Thyroid gland (tissue), 4 donors: ENCODE measurements at places on chromosomes 1 and 21. TPM values are rescaled to one million over a fixed set of nuclear protein-coding genes. Genes with fewer than 3 reads are reported as not detected.

DNA sequence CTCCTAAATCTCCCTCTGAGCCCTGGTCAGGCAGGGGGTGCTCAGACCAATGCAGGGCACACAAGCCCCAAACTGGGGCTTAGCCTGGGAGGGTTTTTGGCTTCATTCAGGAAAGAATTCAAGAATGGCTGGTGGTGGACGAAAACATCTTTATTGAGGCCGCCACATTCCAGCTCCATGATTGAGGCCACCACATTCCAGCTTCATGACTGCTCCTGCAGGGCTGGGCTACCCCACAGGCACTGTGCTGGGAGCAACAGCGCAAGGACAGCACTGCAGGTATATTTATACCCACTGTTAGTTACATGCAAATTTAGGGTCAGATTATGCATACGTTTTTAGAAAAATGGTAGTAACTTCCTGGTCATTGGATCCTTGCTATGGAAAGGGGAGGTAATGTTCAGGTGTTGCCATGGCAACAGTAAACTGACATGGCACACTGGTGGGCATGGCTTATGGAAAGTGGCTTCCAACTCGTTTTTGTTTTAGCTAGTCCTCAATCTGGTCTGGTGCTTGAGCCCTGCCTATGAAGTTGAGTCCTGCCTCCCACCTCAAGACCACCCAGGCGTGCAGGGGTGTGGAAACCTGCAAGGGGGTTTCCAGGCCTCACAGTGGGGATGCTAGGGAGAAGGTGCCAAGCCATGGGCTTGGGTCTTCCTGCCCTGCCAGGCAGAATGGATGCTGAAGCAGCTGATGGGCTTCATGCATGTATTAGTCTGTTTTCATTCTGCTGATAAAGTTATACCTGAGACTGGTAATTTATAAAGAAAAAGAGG is 348.7 kb upstream of the AJAP1 start:
- no peak for DNase-seq

GRCh38 chr1:112896783-112897182 is 59.2 kb downstream of the SLC16A1 start:
- DNase-seq, result no peak

DNA sequence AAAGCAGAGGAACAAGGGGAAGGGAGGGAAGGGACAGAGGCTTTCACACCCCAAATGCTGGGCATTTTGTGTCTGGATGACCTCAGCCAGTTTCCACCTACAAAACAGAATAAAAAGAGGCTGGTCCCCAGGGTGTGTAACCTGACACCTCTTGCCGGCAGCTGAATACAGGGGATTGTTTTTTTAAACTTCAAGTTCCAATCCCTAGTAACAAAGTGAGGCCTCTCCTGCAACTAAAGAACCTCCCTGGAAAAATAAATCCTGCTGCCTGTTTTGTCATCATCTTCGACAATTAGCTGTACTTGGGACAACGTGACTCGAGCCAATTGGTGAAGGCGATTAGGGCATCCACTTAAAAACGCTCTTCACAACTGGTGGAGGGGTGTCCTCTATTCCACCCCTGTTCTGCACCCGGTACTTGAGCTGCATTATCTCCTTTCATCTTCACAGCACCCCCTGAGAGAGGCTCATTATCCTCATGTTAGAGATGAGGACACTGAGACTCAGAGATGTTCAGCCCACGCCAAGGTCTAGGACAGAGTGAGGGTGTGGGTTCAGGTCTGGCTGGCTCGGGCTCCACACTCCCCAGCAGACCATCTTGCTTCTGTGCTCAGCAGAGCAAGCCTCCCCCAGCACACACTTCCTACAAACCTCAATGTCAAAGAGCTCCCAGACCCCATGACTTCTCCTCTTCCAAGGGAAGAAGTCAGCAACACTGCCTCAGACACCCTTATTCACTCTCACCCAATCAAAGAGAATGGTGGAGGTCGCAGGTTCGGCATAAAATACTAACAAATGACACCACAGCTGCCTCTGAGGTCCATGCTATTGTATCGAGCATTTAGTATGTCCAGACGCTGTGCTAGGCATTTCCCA is 15.2 kb downstream of the ITPKB start:
- DNase-seq, result peak; percentile 77

GRCh38 chr1:27009601-27010197 is 3.0 kb downstream of the TENT5B start:
- DNase-seq, result peak; percentile 91

GRCh38 chr21:18387994-18388393 is 15.6 kb downstream of the TMPRSS15 start:
- DNase-seq, result no peak

DNA sequence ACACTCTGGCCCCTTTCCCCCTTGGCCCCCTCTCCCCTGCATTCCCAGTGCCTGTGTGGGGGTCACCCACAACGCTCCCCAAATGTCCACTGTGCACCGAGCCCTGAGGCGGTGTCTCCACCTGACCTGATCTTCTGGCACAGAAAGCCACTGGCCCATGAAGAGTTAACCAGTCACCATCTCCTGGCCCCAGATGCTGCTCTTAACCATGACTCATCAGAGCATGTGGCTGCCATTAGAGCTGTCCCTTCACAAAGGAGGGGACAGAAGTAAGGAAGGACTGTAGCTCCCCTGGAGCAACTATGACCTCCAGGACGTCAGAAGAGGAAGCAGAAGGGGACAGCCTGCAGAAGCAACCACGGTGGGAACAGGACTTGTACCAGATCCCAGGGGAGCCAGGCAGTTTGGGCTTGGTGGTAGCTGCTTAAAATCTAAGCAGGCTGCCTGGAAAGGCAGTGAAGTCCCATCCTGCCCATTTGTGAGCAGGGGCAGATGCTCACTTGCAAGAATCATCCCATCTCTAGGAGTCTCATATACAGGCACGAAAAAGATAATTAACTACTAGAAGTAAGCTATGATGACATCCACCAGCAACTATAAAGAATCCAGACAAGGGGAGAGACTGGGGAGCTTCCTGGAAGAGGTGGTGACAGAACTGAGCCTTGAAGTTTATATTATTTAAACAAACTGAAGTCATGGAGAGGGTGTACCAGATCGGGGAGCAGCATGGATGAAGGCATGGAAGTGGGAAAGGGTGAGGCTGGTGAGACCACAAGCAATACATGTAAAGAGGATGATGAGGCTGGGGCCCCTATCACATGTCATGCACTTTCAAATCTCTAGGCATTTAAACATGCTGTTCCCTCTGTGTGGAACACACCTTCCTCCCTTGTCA is 1.1 kb upstream of the TTC39A start:
- peak; percentile 66 for DNase-seq

GRCh38 chr21:28444111-28444510 is 548.6 kb downstream of the LTN1 start:
- DNase-seq, result no peak

- no peak for DNase-seq
Observed at GRCh38 chr1:231442735-231443134, 20.6 kb upstream of the EGLN1 start.

- DNase-seq, result no peak
Observed at GRCh38 chr1:201083741-201084140, 28.5 kb downstream of the CACNA1S start.

DNA sequence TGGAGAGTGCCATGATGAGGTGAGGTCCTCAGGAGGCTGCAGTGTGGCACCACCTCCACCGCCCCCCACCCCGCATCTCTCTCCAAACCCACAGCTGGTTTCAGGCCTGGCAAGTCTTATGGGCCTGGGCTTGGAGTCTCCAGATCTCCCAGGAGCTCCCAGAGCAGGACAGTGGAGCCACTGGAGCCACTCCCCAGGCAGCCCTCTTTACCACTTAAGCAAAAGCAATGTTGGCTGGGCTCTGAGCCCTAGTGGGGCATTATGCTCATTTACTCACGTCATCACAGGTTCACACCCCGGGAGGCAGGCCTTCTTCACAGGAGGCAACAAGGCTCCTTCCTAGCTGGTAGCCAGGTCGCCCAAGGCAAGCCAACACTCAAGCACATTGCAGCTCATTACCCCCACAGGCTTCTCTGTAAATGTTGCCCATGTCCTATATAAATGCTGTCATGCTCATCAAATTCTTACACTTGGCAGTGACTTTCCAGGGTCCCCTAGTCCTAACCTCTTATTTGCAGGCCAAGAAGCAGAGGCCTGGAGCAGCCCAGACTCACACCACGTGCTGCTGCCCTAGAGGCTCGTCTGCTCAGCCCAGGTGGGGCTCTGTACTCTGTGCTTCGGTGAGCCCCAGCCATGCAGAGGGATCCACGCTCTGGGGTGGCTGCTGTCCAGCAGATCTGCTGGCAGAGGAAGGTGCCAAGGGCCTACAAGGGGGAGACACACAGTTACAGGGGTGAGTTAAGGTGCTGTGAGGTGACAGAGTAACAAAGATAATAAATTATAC is 459.3 kb downstream of the MATN1 start:
- peak; percentile 93 for DNase-seq

The GFI1 gene
- 1.8 TPM for total RNA-seq

The RIMKLA gene
- total RNA-seq, result 2.2 TPM

The CDC42BPA gene
- total RNA-seq, result 25.0 TPM

The SDHC gene
- total RNA-seq, result 49.1 TPM

The C8B gene
- total RNA-seq, result not detected

The TRABD2B gene
- 0.34 TPM for total RNA-seq

The KRTAP13-1 gene
- total RNA-seq, result not detected
